ENCODE measurements at places on chromosomes 4 and X.

GRCh38 chr4:88803600-88804096 lies 106.0 kb upstream of the NAP1L5 start:
- peak; percentile 7 for DNase-seq

DNA sequence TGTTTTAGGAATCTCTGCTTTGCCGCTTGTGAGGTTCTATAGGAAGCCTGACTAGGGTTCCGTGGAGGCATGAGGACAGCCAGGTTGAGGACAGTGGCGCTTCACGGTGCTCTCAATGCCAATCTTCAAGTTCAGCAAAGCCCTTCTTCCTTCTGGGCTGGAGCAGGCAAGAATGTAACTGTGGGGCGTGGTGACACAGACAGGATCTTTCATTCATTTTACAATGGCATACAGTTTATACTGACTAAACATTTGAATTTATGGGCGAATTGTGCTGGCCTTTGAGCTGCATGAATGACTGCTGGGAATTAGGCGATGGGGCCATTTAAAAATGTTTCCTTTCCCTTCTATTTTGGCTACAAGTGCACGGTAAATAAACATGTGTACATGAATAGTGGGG lies 2.9 kb upstream of the NHS start:
- no peak for DNase-seq

- peak; percentile 48 for DNase-seq
Observed at GRCh38 chrX:53268173-53268572, 13.2 kb downstream of the IQSEC2 start.

- no peak for DNase-seq
Observed at GRCh38 chr4:111519683-111520082, 625.6 kb upstream of the FAM241A start.

- DNase-seq = no peak
Observed at GRCh38 chr4:11801466-11802446, 373.1 kb upstream of the HS3ST1 start.

- DNase-seq = no peak
Observed at GRCh38 chr4:54643958-54644751, 13.6 kb upstream of the KIT start.

DNA sequence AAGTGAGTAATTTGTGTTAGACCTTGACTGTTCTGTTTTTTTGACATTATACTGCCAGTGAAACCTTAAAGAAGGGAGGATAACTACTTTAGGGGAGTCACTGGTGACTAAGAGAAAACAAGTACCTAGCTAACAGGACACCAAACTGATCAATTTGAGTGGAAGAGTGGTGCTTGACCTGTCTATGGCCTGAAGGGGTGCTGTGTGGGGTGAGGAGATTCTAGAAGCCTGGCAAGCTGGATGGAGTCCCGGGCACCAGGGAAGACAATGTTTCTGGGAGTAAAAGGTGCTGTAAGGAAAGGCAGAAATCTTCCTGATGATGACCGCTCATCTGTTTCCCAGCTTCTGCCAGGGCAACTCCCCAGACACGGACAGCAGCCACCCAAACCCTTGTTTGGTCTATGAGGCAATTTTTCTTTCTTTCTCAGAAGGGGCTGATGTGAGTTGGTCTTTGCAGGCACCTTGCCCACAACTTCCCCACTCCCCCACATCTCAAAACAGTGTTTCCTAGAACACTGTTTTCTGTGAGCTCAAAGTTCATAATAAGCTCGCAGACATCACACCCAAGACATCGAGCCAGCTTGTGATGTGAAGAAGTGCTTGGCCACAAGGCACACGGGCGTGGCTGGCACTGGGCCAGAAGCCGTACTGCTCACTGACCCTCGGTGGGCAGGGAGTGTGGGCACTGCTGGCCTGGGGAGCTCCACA lies 4.6 kb downstream of the TXK start:
- no peak for DNase-seq

GRCh38 chr4:122895336-122895995 lies 26.9 kb downstream of the NUDT6 start:
- no peak for DNase-seq

DNA sequence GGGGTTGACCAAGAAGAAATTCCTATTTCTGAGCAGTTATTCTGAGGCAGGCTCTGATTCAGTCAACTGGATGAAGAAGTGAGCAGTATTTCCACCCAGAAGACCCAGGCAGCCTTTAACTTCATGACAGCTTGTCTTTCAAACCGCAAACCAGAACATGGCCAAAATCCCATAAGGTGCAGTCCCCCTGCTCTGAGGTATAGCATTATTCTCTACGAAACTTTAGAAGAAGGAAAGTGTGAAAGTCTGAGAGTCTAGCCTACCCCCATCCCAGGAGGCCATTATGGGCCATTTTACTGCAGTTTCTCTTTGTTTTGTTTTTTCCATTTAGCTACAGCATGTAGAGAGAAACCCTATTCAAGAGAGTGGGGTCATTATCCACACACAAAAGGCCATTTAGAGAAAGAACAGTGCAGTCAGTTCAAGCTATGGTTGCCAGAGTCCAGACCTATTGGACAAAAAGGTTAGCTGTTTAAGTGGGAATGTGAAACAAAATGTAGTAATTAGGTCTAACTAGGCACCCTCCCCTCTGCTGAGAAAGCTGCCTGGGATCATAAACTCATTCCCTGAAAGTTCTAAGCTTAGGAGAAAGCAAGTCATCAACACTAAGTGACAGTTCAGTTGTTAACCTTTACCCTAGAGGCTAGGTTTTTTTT lies 52.1 kb upstream of the RASGEF1B start:
- DNase-seq = no peak

DNA sequence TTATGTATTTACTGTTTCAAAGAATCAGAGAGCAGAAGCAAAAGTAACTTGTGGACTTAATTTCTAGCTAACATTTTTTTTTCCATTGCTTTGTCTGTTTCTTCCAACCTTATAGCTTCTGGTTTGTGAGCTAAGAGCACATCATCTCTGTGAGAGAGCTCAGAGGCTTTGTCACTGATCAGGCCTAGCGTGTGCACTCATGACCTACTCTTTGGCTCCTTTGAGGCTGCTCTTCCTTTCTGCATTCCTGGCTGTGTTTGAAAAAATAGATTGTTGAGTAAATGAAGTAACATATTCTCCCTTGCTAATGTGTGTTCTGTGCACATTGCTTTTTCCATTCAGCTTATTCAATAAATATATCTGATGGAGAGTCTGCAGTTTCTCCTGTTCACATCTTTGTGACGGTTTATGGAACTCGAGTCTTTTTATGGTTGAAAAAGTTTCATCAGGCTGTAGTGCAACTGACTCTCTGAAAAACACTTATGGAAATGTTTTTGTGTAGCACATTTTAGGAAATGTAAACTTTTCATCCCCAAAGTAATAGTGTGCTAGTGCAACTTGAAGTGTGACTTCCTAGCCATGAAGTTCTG lies 133.0 kb downstream of the RAPGEF2 start:
- DNase-seq = no peak

DNA sequence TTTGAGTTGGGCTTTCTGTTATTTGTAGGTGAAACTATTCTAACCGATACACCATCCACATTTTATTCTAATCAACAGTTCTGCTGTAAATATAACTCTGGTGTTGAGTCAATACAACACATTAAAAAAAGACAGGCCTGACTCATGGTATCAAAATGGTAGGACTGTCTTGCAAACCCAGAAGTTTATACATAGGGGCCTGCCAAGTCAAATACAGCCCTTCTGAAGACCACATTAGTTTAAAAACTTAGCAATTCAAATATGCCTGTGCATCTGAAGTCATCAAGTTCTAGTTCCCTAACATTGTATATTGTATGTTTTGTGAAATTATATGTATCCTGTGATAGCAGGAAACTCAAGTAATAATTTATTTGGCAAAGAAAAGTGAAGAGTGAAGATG lies 24.4 kb upstream of the PDE5A start:
- no peak for DNase-seq

- DNase-seq = no peak
Observed at GRCh38 chr4:115274545-115274944, 161.1 kb upstream of the NDST4 start.

DNA sequence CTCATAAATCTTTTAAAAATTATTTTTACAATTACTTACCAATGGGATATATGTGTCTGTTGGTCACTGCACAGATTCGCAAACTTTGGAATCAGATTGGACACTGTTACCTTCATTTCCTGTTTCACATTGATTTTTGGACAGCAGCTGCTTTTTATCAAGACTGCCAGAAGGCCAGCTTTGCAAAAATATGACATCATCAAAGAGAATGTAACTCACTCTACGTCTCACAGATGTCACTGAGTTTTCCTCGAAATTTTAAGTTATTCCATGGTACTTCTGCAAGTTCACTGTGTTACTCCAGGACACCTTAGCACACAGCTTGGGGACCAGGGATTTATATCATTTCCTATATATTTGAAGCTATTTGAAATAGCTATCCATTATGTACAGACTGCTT lies 31.8 kb upstream of the MAGEB2 start:
- no peak for DNase-seq

DNA sequence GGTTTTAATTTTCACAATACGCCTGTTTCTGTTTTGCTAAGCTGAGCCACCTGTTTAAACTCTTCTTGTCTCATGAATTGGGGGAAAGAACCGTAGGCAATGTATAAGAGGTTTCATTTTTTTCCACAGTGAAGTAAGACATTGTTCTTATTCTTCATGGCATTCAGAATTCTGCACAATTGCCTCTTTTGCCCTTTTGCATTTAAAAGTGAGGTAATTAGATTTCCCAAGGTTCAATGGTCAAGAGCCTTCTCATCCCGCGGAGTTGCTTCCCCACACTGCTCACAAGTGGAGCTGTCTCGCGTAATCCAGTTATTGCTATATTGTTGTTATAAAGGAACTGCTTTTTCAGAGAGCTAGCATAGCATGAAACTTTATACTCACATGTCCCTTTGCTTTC lies 90.9 kb upstream of the SPRY1 start:
- DNase-seq = no peak

- DNase-seq = no peak
Observed at GRCh38 chr4:55378617-55379467, 16.9 kb upstream of the TMEM165 start.

DNA sequence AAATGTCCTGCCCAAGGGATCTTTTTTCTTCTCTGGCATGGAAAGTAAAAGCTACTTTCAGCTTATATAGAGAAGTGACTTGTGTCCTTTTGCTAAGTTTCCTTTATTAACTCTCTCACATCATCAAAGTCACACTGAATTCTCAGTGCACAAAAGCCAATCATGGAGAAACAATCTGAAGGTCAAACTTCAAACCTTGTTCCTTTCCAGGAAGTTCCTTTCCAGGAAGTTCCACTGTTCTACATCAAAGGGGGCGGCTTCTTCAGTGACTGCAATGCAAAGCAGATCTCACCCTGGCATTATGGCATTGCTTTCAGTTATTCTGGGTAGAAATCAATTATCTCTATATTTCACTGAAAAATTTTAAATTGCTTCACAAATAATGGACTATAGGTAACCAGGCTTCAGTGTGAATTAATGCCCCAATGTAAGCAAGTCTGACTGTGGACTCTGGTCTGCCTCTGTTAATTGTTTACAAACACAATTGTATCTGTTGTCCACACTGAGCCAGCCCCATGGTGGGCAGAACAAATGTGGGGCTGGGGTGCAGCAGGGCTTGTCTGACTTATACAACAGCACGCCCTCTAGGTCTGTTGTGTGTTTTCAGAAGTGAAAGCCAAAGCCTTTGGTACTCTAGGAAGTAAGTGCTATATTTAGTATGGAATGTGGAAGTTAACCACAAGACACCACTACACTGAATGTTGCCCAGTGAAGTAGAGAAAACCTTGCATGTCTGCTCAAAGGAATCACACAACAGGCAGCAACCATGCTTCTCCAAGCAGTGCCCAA lies 98.8 kb downstream of the CDS1 start:
- DNase-seq = peak; percentile 9

GRCh38 chr4:74033739-74034138 lies 4.8 kb downstream of the CXCL3 start:
- DNase-seq = peak; percentile 13

DNA sequence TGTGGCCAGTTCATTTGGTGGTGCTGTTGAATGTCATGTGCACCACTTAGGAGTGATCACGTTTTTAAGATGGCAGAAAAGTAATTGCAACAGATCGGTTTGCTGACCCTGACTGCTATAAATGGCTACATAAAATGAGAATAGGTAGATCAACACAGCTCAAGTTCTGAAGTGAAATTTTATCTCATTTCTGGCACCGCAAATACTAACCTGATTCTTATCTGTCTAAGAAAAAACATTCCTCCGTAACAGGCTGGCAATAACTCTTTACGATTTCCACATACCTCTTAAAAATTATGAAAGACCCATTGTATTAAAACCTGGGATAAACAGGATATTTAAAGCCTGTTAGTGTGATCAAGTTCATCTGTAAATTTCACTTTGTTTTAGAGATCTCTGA lies 387.5 kb downstream of the PDGFC start:
- no peak for DNase-seq

DNA sequence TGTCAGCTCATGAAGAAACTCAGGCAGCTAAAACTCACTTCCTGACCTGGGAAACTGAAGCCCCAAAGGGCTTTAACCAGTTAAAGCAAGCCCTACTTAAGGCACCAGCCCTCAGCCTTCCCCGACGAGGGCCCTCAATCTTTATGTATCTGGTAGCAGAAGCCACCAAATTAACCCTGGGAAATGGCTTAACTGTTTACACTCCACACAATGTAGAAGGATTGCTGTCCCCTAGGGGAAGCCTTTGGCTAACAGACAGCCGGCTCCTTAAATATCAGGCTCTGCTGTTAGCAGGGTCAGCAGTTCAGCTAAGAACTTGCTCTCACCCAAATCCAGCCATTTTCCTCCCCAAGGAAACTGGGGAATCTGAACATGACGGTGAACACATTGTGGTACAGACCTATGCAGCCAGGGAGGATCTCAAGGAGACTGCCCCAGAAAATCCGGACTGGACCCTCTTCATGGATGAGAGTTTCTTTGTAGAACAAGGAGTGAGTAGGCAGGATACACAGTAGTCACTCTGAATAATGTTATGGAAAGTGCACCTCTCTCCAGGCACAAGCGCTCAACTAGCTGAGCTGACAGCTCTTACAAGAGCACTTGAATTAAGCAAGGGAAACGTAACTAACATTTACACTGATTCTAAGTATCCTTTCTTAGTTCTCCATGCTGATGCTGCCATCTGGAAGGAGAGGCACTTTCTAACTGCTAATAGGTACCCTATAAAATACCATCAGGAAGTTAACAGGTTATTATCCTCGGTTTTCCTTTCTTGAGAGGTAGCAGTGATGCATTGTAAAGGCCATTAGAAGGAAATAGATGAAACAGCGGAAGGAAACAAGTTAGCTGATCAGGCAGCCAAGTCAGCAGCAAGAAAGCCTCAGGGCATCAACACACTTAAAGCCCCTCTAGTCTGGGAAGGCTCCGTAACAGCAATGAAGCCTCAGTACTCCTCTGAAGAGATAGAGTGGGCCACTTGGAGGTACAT lies 9.6 kb upstream of the NAF1 start:
- no peak for DNase-seq

GRCh38 chr4:155787113-155787710 lies 28.4 kb downstream of the GUCY1B1 start:
- DNase-seq = peak; percentile 55
